ENCODE measurements at places on chromosomes 11 and 22.
A peak's percentile ranks its signal among the peaks of the same experiment; 100 is the strongest.

GRCh38 chr11:57610170-57610569 lies 12.7 kb downstream of the SERPING1 start:
- DNase-seq: no peak

DNA sequence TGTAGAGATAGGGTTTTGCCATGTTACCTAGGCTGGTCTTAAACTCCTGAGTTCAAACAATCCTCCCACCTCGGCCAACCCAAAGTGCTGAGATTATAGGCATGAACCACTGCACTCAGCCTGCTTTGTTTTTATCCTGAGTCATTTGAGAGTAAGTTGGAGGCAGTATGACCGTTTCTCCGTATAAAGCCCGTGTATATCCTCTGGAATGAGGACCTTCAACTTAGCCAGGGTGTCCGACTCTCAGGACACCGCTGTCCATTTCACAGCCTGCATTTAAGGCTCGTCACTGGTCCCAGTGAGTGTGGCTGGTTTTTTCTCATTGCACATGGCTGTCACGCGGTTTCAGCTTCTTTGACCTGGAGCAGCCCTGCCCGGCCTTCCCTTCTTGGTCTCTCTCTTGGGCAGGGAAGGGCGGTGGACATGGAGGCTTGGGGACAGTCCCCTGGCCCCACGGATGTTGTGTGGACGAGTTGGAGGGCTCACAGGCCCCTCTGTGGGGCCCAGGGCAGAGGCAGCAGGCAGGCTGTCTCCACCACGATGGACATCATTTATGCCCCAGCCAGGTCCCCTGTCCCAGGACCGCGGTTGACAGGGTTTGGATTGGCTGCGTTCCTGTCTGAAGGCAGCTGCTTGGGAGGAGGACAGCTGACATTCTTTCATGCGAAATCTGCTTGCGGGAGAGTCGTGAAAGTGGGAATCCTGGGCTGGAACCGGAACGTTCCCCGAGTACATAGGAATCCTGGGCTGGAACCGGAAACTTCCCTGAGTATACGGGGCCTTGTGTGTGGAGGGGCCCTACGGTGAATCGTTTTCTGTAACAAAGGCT lies 93.3 kb downstream of the KCNQ1 start:
- DNase-seq: no peak

- DNase-seq: no peak
Observed at GRCh38 chr11:45816614-45817013, 11.7 kb downstream of the SLC35C1 start.

DNA sequence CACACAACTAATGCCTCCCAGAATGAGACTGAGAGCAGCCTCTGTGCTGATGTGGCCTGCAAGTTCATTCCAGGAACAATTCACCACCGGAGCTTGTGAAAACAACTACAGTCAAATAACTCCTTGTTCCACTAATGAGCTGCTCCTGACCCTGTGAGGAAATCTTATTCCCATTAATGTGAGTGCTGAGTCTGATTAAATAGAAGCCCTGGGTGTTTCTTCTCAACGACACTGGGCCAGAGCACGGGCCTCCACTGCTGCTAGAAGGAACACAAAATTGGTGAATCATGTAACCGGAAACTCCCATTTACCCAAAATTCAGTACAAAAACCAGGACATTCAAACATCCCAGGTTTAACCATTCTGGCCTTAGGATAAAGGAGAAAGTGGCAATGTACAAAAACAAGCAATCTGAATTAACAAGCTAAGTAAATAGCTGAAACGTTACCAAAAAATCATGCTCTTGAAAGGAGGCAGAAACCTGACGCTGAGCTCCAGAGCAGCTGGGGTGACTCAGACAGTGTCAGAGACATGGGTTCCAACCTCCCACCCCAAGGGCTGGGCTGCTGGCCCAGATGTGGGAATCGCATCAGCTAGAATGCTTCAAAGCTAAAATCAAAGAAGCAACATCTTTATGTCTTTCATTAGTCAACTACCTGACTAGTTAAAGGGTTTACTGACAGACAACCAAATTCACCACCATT lies 26.7 kb downstream of the SERGEF start:
- no peak for DNase-seq

- no peak for DNase-seq
Observed at GRCh38 chr11:104649002-104649401, 249.3 kb downstream of the CASP12 start.

- no peak for DNase-seq
Observed at GRCh38 chr11:26490546-26490945, 81.5 kb downstream of the MUC15 start.

GRCh38 chr22:20550057-20550817 lies 42.8 kb downstream of the MED15 start:
- no peak for DNase-seq

DNA sequence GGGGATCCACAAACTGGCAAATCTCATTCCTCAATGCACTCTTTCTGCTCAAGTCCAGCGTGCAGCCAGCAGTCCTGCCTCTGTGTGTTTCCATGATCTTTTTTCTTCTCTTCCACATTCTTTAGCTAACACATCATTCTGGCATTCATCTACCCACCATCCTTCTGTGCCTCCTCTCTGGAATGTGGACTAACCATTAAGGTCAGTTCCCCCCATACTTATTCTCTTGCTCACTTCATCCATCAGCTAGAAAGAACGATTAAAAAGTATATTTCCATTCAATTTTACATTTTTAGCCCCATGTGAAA lies 7.8 kb downstream of the KIRREL3 start:
- DNase-seq: no peak

- no peak for DNase-seq
Observed at GRCh38 chr11:128359515-128359914, 227.8 kb downstream of the ETS1 start.

DNA sequence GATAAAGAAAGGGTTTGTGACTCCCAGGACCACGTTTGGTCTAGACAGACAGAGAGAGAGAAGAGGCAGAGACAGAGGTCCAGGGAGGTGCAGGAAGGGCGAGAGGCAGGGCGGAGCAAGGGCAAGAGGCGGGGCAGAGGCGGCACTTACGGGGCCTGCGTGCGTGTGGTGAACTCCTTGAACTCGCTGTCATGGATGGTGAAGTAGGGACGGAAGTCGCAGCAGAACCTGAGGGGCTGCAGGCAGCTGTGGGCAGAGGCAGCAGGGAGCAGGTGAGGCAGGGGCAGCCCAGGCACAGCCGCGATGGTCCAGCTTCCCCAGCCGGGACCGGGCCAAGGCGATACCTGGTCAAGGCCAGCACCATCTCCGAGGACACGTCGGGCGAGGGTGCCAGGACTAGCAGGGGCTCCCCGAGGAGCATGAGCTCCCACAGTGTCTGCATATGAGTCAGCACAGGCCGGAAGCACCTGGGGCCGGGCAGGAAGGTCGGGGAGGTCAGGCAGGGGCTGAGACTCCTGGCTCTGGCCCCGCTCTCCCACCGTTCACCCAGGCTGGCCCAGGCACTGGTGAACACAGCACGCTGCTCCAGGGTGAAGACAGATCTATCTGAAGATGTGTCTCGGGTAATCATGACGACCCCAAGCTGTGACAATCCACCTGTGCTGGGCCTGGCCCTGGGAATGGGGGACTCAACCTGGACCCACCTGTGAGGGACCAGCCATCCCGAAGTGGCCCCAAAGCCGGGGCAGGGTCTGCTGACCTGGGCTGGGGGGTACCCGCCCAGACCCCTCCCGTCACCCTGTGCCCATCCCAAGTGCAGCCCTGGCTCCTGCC lies 7.2 kb upstream of the PLXNB2 start:
- DNase-seq: no peak

DNA sequence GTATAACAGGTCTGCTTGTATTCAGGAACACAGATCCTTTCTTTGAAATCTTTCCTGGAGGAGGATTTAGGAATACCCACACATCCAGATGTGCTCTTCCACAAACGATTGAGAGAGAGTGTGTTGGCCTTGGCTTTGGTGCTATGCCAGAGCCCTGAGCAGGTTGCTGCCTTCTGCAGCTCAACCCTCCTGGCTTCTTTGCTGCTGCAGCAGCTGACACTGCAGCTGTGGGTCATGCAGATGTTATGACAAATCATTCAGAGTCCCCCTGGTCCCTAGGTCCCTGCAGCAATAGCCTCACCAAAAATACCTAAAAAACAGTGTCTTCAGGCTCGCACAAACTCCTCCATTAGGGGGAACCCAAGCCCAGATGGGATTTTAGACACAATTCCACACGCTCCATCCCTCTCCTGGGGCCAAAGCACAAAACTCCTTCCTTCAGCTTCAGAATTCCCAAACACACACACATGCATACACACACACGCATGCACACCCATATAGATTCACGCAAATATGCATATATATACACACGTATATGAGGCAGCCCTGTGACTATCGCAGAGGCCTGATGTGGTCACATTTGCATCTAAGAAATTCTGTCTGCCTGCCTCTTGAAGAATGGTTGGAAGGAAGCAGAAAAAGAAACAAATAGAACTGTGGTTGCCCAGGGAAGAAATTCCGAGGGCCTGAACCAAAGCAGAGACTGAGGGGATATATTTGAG lies 35.4 kb downstream of the SLN start:
- DNase-seq: no peak

- no peak for DNase-seq
Observed at GRCh38 chr11:126861796-126862459, 138.6 kb downstream of the KIRREL3 start.

- no peak for DNase-seq
Observed at GRCh38 chr11:28903716-28904115, 795.5 kb downstream of the METTL15 start.

- DNase-seq: peak; percentile 68
Observed at GRCh38 chr22:37043828-37044538, 7.6 kb upstream of the KCTD17 start.

- no peak for DNase-seq
Observed at GRCh38 chr11:74966651-74967050, 17.6 kb downstream of the SPCS2 start.

DNA sequence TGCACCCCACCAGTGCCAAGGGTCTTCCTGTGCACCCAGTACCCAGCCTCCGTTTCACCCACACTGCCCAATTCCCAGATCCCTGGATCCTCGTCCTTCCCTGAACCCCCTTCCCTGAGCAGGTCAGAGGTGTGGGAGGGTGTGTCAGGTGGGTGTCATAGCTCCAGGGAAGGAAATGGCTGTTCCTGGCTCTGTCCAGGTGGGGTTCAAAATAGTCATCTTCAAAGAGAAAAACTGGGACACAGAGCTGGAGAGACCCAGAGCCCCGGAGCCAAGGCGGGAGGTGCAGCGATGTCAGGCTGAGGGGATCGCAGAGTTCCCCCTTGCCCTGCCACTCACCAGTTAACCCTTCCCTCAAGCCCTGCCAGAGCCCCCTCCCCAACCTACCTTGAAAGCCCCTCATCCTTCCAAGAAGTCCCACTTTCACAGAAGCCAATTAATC lies 698 bp downstream of the C1QTNF4 start:
- DNase-seq: no peak

- DNase-seq: no peak
Observed at GRCh38 chr11:67534070-67534679, 10.9 kb upstream of the CABP2 start.

- no peak for DNase-seq
Observed at GRCh38 chr11:102386136-102386734, 39.2 kb downstream of the BIRC2 start.

DNA sequence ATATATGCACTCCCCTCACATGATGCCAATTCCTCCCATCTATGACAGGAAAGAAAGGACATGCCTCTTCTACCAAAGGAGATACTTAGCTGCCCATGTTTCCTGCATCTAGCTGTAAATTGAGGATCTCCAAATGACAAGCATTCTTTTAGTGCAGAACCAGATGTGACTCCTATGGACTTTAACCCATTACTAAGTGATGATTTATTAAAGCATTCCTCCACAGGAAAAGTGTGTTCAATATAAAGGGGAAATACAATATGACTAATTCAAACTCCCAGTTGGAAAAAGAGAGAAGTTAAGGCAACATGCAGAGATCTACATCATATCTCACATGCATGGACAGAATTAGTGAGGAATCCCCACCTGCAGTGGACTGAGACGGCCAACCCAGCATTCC lies 221.3 kb downstream of the FAM76B start:
- no peak for DNase-seq

- DNase-seq: peak; percentile 30
Observed at GRCh38 chr11:133835593-133836548, 9.4 kb downstream of the SPATA19 start.

GRCh38 chr22:19385221-19385906 lies 46.2 kb downstream of the HIRA start:
- no peak for DNase-seq

DNA sequence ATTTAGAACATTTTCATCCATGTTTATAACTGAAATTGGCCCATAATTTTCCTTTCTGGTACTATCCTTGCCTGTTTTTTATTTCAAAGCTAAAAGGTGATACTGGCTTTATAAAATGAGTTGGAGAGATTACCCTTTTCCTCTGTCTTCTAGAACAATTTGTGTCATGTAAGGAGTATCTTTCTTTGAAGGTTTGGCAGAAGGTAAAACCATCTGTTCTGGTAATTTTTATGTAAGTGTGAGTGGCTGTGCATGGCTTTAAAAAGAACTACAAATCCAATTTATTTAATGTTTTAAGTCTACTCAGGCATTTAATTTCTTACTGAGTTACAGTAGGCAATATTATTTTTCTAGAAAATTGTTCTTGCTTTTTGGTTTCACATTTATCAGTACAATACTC lies 7.7 kb upstream of the MRGPRD start:
- no peak for DNase-seq

GRCh38 chr11:94934846-94935245 lies 38.5 kb downstream of the CWC15 start:
- DNase-seq: no peak

Measured in SW480 (cell line).